ENCODE measurements at places on chromosomes 1 and 21.
A peak's percentile ranks its signal among the peaks of the same experiment; 100 is the strongest.

DNA sequence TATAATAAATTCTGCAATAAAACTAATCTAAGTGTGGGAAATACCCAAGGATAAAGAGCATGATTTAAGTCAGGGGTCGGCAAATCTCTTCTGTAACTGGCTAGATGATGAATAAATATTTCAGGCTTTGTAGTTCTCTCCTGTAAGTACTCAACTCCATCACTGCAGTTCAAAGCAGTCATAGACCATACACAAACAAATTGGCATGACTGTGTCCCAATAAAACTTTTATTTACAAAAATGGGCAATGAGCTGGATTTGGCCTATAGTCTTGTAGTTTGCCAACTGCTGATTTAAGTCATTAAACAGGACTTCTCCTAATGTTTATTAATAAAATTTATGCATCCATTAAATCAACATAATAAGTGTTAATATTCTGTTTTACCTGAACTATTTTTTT, 49.4 kb downstream of the EDEM3 start:
- no peak for DNase-seq

GRCh38 chr1:25599969-25600610, 16.5 kb upstream of the MAN1C1 start:
- no peak for DNase-seq

- DNase-seq = no peak
These were observed 51.8 kb downstream of the CD160 start for GRCh38 chr1:145771056-145771455.

- DNase-seq = no peak
These were observed 178.5 kb upstream of the GALNT2 start for GRCh38 chr1:229888561-229889001.

- no peak for DNase-seq
These were observed 12.5 kb upstream of the OLIG1 start for GRCh38 chr21:33057385-33057940.

DNA sequence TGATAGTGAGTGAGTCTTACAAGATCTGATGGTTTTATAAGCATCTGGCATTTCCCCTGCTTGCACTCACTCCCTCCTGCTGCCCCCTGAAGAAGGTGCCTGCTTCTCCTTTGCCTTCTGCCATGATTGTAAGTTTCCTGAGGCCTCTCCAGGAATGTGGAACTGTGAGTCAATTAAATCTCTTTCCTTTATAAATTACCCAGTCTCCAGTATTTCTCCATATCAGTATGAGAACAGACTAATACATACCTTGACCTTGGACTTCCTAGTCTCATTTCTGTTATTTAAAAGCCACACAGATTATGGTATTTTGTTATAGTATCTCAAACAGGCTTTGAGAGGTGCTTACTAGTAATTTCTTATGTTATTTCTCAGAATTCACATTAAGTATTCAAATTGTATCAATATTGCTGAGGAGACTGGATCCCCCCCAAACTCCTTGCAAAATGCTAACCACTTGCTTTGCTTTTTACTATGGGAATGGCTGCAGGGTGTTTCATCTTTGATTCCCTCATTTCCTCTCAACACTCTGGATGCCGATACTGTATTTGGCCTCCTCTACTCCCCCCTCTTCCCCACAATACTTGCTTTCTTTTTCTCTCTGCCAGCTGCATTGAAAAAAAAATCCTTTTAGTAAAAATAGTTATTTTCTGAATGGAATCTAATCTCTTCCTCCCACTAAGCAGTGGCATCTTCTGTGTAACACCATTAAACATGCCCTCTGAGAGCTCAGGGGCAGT, 96.9 kb upstream of the WLS start:
- no peak for DNase-seq

GRCh38 chr1:197439708-197440280, 171.7 kb downstream of the CRB1 start:
- no peak for DNase-seq

GRCh38 chr1:68173936-68174737, 58.2 kb downstream of the WLS start:
- no peak for DNase-seq

DNA sequence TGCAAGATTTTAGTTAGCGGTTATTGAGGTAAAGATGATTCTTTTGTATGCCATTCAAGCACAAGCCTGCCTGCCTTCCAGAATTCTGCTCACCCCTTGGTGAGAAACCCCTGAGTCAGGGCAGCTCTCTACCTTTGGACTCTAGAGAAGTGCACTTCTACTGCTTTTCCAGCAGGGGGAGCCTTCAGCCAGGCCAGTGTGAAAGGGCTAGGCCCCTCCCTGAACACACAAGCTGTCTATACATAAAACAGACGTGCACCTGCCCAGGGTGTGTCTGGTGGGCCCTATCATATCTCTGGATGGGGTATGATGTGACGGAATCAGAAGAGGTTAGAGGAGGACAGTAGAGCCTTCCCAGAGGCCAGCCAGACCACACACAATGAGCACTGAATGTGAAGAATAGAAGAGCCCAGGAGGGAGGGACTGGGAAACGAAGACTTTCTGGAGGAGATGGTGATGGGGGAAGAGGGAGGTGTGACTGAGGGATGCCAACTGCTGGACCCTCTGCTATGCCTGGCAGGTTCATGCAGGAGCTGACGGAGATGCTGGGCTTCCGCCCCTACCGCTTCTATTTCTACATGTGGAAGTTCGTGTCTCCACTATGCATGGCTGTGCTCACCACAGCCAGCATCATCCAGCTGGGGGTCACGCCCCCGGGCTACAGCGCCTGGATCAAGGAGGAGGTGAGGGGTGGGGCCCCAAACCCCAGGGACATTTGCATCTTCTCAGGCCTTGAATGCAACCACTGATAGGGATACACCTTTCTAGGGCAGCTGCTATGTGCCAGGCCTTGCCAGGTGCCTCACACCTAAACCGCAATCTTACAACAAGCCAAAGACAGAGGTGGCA, 13.0 kb upstream of the KCNC4 start:
- peak; percentile 32 for DNase-seq

GRCh38 chr1:111989531-111990025, at the start of gene KCND3:
KCND3 (minus strand) TSS chr1:111989668.
- DNase-seq = no peak

DNA sequence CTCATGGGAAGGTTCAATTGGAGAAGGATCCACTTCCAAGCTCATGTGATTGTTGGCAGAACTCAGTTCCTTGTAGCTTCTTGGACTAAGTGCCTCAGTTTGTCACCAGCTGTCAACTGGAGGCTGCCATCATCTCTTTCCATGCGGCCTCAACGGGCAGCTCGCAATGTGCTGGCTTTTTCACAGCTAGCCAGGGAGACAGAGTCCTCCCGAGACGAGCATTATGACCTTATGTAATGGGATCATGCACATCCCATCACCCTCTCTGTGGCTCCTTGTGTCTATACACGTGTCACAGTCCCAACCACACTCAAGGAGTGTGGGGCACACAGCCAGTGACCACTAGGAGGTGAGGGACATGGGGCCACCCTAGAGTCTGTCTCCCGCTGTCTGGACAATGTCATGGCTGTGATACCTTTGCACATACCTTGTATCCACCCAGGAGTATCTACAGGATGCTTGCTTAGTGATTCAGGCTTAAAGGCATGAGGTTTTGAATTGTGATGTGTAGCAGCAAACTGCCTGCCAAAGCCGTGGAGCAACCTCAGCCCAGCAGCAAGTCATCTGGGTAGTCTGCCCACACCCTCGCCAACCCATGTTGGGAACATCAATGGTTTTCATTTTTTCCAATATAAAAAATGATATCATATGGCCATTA, 3.9 kb upstream of the KRTAP10-6 start:
- DNase-seq = no peak

GRCh38 chr1:67604778-67605177, 80.2 kb upstream of the GADD45A start:
- DNase-seq = no peak

- DNase-seq = no peak
These were observed 7.0 kb downstream of the ENSA start for GRCh38 chr1:150622303-150622975.

DNA sequence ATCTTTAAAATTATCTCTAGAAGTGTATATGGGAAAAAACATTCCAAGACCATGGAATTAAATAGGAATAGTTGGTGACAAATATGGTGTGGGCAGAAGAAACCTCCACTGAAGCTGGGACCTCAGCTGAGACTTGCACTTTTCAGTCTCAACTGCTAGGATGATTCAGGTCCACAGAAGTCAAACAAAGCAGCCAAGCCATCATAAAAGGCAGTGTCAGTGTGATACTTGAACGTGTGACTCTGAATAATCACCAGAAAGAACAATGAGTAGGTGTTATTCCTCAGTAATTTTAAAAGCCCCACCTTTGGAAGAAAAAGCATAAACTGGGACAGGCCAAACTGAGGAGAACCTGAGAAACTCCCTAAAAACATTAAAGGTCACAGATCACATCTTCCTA, 90.7 kb downstream of the ZNF281 start:
- DNase-seq = no peak

GRCh38 chr1:3061981-3062615, 6.9 kb upstream of the PRDM16 start:
- DNase-seq = no peak

- DNase-seq = no peak
These were observed 61.6 kb downstream of the EDEM3 start for GRCh38 chr1:184693011-184693410.

- no peak for DNase-seq
These were observed 14.9 kb upstream of the TNNI1 start for GRCh38 chr1:201436393-201436792.

DNA sequence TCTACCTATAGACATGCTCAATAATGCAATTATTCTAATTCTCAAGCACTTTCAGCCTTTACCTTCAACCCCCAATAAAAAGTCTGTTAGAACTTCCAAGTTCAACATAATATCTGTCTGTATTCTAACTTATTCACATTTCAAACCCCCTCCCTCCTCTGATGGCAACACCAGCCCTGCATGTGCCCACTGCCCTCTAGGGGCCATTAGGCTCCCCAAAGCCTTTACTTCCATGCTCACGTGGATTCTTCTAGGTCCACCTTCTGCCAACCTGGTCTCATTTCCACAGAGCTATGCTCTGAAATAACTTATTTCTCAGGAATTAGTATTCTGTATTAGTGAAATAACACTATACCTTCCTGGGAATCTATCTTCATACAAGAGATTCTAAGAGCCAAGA, 22.2 kb upstream of the KPRP start:
- DNase-seq = no peak

GRCh38 chr1:47875831-47876586, 121.2 kb downstream of the TRABD2B start:
- no peak for DNase-seq

DNA sequence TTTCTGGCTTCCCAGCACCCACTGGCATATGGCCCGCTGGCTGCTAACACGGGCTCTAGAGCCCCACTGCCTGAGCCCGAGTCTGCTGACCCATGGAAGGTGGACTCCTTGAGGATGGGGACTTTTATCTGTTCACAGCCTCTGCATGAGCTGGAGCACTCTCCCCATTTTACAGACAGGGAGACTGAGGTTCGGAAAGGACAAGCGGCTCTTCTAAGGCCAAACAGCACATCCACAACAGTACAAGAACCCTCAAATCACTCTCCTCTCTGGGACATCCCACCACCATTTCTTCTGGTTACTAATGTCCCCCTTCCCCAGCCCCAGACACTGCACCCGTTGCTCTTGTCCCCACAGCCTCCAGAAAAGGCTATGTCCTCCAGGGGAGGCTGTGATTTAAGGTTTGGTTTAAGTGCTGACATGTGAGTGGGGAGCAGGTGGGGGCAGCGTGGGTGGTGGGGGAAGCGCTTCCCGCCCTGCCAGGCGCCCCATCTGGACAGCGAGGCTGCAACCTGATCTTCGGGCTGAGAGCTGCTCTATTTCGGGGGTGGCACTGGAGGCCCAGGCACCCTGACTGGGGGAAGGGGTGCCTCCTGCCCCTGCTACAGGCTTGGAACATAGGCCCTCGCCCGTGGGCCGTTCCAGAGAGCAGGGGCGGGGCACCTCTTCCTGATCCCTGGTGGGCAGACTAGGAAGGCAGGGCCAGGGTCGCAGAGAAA, 104.8 kb upstream of the WNT4 start:
- DNase-seq = no peak

GRCh38 chr1:102942324-102942723, 166.0 kb downstream of the COL11A1 start:
- DNase-seq = no peak

DNA sequence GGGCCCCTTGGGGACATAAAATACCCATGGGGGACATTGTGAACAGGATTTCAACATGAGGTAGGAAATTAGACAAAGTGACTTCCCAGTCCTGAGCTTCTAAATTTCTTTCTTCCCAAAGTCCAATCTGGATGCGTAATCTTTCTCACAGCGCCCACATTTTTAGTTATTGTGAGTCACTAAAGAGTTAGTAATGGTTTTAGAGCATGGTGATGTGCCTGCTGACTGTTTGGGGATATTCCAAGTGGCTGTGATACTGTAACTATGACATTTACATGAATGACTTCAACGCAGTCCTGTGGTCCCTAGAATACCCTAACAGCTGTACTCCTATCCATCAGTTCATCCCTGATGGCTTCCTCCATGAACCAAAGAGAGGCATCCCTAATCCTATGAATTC, 224.0 kb upstream of the COA6 start:
- no peak for DNase-seq

GRCh38 chr1:203306965-203307541, 1.7 kb downstream of the BTG2 start:
- no peak for DNase-seq

DNA sequence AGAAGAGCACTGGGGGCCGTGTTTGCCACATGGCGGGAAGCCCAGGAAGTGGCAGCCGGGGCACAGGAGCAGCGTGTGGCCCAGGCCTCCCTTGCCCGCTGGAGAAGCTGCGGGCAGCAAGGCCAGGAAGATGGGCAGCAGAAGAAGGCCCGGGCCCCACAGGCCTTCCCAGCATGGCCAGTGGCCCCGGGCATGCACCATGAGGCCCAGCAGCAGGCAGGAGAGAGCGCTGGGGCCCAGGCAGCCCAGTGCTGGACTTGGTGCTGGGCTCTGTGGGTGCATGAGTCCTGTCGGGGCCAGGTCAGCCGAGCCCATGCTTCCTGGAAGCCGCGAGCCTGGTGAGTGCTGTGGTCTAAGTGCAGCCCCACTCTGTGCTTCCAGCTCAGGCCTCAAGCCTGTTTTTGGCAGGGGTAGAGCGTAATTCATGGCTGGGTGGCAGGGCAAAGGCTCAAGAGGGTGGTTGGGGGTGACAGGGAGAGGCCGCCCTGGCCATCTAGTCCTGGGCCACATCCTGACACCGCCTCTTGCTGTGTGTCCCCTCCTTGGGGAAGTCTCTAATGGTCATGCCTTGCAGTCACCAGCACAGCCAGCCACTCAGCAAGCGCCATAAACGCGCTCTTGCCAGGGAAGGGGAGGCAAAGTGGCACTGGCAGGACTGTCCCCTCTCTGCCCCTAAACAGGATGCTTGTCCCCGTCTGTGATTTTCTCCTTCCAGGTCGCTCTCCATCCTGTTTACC, 21.3 kb downstream of the MTHFR start:
- DNase-seq = no peak

DNA sequence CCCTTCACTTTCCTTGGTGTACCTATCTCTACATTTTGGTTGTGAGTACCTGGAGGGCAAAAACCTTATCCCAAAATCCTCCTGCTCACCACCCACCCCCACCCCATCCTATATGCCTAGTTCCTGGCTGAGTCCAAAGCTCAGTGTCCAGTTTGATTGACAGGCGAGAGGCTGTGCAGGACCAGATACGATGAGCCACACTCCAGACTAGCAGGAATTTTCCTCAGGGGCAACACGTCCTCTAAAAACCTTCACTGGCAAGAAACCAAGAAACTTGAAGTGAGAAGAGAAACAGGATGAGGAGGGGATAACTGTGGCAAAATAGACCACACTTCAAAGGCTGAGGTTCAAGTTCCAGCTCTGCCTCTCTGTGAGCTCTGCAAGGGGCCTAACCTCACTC, 1.1 kb upstream of the SLAMF8 start:
- no peak for DNase-seq

Data from stimulated activated CD4-positive, alpha-beta T cell treated with anti-CD3 and anti-CD28 coated beads, Interleukin-2, amount 100 ng/mL, for 4 hours (primary cell).